ENCODE measurements at places on chromosomes 2 and 18.

GRCh38 chr2:235587202-235587601 is 93.4 kb downstream of the AGAP1 start:
- DNase-seq: no peak

GRCh38 chr2:176157499-176158185 is 535 bp downstream of the HOXD3 start:
- DNase-seq: no peak

DNA sequence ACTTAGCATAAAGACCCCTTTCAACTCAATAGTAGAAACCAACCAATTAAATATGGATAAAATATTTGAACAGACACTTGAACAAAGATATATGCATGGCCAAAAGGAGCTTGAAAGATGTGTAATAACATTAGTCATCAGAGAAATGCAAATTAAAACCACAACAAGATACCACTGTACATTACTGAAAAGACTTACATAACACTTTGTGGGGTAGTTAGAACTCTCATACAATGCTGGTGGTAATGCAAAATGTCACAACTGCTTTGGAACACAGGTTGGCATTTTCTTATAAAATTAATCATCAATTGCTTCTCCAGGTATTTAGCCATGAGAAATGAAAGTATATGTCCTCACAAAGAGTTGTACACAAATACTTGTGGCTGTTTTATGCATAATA is 60.7 kb downstream of the TTC27 start:
- peak; percentile 64 for DNase-seq

- peak; percentile 25 for DNase-seq
Measured at GRCh38 chr2:160566717-160567116, 73.1 kb upstream of the RBMS1 start.

GRCh38 chr2:26122630-26123029 is 50.3 kb upstream of the GAREM2 start:
- DNase-seq: no peak

DNA sequence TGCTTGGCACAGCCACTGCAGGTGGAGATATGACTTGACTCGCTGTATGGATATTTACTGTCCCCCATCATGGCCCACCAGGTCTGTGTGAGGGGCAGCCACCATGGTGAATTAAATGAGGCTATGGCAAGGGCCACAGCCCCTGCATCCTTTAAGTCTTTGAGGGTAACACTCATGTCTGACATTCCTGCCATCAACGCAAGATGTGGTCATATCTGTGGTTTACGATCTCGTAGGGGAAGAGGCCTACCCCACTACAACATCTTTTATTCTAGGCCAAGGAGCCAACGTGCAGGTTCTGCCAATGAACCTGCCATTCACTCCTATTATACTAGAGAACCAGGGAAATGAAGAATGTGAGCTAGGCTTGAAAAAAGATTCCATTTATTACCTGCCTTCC is 381.6 kb upstream of the ID2 start:
- DNase-seq: no peak

DNA sequence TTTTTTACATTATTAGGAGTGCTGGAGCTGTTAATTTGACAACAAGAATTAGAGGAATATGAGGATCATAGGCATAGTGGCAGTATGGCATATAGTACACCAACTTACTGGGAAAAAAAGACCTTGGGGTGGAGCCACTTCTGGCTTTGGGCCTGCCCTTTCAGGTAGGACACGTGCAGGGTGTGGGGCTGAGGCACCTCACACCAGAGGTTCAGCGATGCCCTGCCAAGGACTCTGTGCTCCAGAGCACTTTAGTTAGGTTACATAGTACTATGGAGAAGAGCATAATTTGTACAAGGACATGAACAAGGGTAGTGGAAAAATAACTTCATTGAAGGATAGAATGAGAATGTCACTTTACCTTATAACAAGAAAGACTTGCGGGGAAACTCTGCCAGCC is 77.1 kb upstream of the CD302 start:
- DNase-seq: no peak

DNA sequence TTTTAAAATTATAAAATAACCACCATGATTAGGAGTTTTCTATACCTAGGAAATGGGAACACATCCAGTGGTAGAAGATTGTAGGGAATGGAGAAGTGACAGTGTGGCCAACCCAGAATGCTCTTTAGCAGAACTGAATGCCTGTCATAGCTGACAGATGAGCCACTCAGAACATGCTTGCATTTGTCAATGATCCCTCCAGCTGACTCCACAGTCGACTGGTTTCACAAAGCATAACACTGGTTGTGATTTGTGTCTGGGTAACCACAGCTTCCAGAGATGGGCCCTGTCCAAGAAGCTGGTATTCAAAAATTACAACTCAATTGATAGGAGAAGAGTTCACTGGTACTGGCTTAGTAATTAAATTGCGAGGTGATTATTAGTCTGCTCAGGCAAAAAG is 9.0 kb upstream of the CTIF start:
- DNase-seq: peak; percentile 72

- DNase-seq: no peak
Measured at GRCh38 chr2:128357506-128358370, 39.1 kb upstream of the HS6ST1 start.

DNA sequence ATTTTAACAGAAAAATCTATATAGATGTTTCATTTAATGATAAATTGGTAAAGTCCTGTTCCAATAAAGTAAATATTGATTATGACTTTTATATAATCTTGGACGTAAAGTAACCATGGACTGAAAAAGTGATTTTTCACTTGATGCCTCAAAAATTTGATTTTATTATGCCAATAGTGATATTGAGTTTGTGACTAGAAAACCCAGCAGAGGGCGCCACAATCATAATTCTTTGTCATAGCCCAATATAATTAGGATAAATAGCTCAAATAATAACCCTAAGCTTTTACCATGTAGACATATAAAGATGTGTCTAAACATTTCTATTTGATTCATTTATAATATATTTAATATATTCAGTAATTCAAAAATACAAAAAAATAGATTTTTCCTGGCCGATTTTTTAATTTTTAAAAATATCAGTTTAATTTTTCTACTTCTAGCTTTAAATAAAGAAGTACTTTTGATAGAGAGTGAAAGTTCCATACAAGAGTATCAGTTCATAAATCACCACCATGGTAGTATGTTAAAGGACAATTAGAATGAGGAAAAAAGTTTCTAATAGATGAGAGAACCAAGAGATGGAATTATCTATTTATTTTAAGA is 30.7 kb downstream of the CAMKMT start:
- peak; percentile 10 for DNase-seq

GRCh38 chr2:54964271-54964670 is 86.0 kb downstream of the RTN4 start:
- DNase-seq: no peak
